Activated CD4-positive, alpha-beta T cell treated with anti-CD3 and anti-CD28 coated beads for 36 hours (primary cell): ENCODE measurements at places on chromosomes 5 and 9.

- no peak for DNase-seq
Measured at GRCh38 chr5:117679046-117679445, 1104.4 kb upstream of the SEMA6A start.

- peak; percentile 18 for DNase-seq
Measured at GRCh38 chr9:22147813-22148527, 138.9 kb upstream of the CDKN2B start.

- DNase-seq: peak; percentile 49
Measured at GRCh38 chr9:16039218-16039987, 486.6 kb downstream of the CCDC171 start.

- no peak for DNase-seq
Measured at GRCh38 chr5:146656703-146657102, 140.7 kb upstream of the GPR151 start.

DNA sequence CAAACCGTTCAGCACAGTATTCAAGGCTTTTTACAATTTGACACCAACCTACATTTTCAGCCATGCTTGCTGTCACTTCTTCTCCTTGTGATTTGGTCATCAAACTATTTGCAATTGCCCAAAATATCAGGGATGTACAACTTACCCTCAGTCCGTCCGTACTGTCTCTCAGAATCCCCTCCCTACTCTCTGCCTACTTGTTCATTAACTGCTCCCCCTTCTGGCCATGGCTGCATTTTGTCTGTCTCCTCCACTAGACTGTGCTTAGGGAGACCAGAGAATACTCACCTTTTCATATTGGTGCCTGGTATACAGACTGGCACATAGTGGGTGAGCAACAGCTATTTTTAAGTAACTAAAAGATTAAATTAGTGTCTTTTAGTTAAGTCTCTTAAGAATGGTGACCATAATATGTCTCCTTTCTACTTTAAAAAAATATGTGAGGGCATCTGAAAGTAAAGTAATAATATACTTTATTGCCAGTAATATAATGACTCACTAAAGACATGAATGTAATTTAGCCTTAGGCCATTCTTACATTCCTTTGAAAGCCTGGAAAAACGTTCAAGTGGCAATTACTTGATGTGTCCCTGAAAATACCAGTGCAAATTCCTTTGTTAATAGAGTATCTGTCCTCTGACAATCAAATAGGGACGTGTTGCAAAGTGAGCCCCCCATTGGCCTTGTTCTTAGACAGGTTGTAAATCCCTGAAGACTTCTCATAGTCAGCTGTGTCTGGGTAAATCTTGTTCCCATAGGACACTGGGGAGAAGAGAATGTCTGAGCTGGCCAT, 27.8 kb downstream of the PRLR start:
- peak; percentile 71 for DNase-seq

DNA sequence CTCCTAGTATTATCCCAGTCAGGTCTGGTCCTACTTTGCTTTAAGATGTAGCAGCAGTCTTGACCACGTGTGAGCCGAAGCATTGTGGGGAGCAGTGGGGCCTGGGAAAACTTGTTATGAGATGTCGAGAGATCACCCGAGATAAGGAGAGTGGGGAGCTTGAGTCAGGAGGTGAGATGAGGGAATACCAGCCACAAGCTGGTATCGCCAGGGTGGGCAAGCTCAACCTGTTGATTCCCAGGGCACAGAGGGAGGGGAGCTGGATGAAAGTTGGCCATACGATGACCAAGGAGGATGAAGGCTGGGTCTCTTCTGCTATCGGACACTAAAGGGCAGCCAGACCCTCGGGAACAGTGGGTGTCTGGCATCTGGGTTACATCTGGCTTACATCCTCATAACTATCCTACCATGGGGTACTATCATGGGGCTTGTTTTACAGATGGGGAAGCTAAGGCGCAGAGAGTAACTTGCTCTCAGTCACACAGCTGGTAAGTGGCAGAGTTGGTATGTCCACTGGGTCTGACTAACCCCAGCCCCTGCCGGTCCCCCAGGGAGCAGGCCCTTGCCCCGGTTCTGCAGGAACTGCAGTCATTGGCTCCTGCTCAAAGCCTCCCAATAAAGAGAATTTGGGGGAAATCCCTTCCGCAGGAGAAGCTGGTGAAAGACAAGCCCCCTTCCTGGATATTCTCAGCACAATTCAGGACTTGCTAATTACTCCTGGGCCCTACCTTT, 13.4 kb upstream of the TIFAB start:
- DNase-seq: no peak

DNA sequence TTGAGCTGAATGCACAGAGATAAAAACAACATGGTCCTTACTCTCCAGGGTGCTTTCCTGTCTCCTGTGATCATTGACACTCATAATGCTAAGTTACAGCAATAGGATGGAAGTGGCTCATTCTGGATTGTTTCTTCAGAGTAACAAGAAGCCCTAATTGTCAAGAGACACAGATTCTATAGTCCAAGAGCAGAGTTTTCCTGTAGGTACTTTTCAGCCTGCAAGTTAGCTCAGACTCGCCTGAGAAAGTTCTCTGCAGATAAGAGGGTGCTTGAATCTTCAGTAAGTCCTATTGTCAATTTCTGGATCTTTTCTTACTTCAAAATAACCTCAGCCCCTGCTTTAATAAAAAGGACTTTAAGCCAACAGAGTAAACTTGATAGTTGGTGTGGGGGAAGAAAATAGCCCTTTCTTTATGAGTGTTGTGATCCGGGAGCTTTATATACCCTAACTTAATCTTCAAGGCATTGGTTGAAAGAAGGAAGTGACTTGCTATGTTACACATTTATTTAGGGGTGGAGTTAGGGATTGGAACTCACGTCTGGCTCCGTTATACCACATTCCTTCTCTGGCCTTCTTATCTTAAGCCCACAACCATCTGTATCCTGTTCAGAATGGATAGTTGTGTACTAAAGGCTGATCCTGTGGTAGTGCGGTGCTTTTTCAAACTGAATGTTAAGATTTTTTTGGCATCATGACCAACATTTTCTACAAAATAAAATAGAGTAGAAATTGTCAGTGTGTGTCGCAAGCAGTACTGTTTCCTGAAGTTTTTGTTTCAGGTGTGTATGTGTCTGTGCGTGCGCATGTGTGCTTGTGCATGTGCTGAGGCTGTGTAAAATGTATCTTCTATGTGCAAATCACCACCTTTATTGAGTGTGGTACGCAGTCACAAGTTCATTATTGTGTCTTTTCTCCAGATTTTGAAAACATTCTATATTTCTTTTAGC, 173.9 kb downstream of the WDR70 start:
- DNase-seq: no peak

DNA sequence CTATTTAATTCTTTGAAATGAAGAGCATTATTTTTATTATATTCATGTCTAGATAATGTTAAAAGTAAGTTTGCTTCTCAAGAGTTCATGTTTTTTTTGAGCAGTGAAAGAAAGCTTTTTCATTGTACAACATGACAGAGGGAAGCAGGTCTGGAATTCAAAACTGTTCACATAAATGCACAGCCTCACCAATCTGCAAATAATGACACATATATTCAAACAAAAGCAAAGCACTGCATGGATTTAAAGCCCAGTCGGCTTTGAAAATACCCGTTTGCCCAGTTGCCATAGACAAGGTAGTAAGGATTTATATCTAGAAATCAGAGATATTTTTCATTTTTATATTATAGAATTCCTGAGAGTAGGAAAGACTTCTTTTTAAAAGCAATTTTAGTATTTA, 201.8 kb downstream of the CD180 start:
- DNase-seq: no peak

GRCh38 chr9:74645007-74645639, 148.0 kb downstream of the RORB start:
- no peak for DNase-seq

GRCh38 chr5:75670577-75670976, 46.7 kb downstream of the POC5 start:
- DNase-seq: no peak

- no peak for DNase-seq
Measured at GRCh38 chr9:7970681-7971330, 171.2 kb upstream of the DMAC1 start.

GRCh38 chr5:75891736-75892135, 174.5 kb upstream of the POC5 start:
- no peak for DNase-seq

DNA sequence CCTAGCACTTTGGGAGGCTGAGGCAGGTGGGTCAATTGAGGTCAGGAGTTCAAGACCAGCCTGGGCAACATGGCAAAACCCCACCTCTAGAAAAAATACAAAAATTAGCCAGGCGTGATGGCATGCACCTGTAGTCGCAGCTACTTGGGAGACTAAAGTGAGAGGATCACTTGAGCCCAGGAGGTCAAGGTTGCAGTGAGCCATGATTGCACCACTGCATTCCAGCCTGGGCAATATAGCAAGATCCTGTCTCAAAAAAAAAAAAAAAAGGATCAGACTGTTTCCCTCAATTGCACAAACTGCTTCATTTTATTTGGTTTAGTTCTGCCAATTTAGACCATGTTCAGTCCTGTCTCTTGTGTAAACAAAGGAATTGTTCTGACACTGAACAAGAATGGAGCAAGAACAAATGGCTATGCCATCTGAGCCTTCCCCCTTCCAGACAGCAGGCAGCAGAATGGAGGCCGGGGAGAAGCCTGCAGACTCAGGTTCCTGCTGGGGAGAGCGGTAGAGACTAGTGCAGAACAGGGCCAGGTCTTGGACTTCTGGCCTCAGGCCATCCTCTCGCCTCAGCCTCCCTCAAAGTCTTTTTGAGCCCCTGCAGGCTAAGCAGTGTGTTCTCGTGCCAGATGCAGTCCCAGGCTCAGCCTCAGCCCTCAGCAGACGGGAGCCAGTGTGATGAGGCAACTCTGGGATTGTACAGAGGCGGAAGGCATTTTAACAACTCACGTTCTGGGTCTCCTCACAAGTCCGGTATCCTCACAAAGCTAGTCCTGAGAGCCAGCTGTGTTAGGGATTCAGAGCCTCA, 18.2 kb downstream of the HNRNPH1 start:
- no peak for DNase-seq

GRCh38 chr9:18588002-18588401, 114.0 kb downstream of the ADAMTSL1 start:
- DNase-seq: no peak

GRCh38 chr5:34656700-34657273, 659 bp downstream of the RAI14 start:
- DNase-seq: peak; percentile 38

- DNase-seq: no peak
Measured at GRCh38 chr9:131433302-131433854, 39.5 kb downstream of the PRRC2B start.

GRCh38 chr9:127873886-127874285, 3.6 kb downstream of the AK1 start:
- no peak for DNase-seq

DNA sequence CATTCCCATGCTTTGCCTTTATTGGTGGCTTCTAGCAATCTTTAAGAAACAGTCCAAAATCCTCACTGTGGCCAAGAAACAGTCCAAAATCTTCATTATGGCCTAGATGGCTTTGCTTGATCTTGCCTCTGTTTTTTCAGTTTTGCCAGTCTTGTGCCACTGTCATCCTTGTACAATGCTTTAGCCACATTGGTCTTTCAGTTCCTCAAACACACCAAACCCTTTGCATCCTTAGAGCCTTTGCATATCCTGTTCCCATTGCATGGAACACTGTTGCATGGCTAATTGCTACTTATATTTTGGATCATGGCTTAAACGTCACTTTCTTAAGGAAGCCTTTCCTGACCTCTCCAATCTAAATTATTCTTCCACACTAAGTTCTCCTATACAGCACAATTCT, 22.1 kb downstream of the MRRF start:
- no peak for DNase-seq

DNA sequence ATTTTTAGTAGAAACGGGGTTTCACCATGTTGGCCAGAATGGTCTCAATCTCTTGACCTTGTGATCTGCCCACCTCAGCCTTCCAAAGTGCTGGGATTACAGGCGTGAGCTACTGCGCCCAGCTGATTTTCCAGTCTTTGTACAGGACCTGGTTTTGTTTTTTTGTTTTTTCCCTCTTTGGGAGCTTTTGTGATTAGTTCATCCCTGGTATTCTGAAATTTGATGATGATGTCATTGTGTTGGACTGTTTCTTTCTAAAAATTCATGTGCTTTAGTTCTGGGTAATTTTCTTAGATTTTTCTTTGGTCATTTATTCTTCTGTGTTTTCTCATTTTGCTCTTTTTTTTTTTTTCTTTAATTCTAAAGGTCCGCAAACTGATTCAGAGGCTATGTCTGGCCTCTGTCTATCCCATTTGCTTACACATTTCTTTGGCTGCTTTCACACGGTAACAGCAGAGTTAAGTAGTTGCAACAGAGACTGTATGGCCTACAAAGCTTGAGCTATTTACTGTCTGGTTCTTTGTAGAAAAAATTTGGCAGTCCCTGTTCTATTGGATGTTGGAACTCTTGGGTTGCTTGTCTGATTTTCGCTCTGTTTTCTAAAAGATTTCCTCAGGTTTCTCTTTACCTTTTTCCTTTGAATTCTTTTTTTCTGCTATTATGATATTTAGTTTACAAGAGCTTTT, 24.8 kb downstream of the STX17 start:
- no peak for DNase-seq

DNA sequence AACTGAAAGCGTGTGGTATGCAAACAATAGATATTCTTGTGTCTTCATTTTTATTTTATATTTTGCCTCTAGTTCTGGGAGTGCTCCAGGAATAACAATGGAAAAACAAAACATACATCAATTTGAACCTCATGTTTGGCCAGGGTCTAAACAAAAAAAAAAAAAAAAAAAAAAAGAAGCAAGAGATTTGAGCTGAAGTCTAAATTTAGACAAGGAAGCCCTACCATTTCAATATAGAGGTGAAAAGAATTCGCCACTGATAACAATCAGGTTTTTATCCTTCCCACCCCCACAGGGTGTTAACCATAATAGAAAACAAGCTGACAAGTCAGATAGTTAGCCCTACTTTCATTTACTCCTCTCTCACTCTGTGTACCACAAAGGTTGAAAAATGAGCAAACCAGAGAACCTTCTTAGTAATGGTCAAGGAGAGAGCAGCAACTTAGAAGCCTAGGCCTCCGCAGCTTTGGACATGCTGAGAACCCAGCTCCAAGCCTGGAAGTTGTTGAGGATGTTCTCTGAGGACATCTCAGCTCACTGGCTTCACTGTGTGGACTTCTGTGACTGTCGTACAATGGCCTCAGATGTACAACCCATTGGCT, 118.2 kb upstream of the HMHB1 start:
- DNase-seq: no peak

DNA sequence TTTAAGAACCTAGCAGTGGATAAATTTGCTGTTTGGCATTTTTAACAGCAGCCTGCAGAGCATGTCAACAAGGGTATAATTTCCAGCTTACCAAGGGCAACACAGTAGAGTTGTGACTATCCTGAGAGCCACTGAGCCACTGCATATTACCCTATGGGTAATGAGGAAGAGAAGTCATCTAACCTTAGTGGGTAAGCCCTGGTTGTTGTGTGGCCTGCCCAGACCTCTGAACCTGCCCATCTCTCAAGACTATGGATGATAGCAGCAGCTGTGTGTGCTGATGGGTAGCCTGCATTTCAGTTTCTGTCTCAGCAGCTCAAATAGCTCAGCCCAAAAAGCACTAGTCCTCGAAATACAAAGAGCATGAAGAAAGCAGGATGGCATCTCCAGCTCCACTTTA, 56.1 kb upstream of the PIP5K1B start:
- DNase-seq: no peak

DNA sequence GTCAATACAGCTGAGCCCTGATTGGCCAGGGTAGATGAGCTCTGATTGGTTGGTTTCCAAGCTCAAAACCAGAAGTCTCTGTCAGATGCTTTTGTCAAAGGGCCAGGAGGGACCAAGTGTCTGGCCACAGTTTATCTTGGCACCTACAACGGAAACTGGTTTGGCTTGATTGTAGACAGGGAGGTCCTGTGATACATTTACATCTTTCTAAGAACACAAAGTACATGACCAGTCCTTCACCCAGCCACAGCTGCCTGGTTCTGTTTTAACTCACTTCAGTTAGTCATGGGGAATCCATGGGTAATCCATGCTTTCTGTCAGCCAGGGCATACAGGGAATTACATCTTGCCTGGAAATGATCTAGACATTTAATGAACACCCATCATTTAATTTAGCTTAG, 171.2 kb downstream of the SLC12A2 start:
- no peak for DNase-seq
